Right hindlimb (tissue), 1 donor: ENCODE measurements at places on chromosomes 3 and 15.

DNA sequence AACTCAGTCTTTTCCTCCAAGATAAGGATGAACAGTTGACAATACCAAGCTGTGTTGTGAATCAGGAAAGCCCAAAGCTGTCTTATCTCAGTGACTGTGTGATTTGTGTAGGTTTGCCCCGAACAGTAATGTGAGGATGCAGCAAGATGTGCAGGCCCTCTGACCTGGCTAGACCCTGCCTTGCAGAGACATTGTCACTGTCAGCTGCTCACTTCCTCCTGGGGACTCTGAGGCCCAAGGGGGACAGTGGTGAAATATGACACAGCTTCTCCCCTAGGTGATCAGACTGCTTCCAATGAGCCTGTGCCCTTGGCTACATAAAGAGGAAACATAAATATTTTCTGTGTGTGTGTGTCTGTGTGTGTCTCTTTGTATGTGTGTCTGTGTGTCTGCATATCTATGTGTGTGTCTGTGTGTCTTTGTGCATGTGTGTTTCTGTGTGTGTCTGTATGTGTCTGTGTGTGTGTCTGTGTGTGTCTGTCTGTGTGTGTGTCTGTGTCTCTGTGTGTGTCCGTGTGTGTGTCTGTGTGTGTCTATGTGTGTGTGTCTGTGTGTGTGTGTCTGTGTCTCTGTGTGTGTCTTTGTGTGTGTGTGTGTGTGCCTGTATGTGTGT is 21.7 kb downstream of the LRRK1 start:
- no peak for DNase-seq

DNA sequence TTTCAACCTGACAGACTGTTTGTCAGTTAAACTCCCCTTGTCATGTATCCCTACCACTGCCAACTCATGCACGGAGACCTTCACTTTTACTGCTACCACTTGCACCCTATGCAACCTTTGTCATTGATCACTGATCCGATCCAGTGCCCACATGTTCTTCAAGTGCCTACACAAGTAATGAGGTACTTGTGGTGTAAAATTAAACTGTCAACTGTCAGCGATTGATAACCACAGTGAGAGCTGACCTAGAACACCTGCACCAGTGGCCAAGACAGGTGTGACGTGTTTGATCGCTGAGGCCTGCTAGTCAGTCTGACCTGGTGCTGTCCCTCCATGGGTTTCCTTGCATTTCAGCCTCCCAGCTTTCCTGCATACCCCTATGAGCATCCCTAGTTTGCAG is 55.6 kb downstream of the MECOM start:
- DNase-seq: no peak

- no peak for DNase-seq
These were observed 270.5 kb upstream of the PROK2 start for GRCh38 chr3:72055436-72055835.

- DNase-seq: no peak
These were observed 8.6 kb downstream of the PLA2G4E start for GRCh38 chr15:42012241-42012640.

DNA sequence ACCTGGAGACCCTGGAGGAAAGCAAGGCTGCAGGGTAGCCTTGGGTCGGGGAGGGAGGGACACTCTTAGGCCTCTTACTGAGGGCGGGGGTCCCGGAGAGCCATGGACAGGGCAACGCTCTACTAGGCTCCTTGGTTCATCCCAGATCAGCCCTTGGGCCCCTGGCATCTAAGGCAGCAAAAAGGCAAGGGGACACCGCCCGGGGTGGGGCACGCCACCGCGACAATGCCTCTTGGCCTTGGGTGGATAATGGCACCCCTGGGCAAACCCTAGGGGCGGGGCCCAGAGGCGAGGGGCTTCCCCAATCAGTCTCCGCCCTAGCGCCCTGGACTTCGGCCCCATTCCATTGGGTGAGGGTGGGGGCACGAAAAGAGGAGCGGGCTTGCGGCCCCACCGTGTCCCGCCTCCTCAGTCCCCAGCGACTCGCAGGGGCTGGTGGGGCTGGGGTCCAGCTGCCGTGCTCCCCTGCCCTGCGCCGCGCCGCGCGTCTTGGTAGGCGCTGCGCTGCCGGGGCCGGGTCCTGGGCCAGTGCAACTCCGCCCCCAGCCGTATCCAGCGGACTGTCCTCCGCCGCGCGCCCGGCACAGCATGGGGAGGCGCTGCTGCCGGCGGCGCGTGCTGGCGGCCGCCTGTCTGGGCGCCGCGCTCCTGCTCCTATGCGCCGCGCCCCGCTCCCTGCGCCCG is at the start of gene CHST13:
Gene CHST13, plus strand, starts transcription at position 411 of the 684 bp plus-strand sequence. Its CDS starts 178 bp downstream, at position 589.
- peak; percentile 66 for DNase-seq

DNA sequence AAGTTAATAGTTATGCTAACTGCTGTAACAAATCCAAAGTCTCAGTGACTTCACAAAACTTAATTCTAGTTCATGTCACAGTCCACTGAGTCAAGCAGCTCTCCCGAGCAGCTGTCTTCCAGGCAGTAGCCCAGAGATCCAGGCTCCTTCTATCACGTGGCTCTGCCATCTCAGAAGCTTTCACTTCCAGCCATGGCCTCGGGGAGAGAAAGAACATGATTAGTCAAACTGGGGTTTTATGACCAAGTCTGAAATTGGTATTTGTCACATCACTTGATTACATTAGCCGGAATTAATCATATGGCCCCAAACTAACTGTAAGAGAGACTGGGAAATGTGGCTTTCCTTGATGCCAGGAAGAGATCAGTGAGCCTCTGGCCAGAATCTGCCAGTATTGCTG is 70.2 kb upstream of the DGKG start:
- no peak for DNase-seq
